Eye (tissue), 1 donor: ENCODE measurements at places on chromosomes 6 and 20.

- no peak for DNase-seq
Measured at GRCh38 chr6:4970739-4971395, 33.0 kb downstream of the RPP40 start.

DNA sequence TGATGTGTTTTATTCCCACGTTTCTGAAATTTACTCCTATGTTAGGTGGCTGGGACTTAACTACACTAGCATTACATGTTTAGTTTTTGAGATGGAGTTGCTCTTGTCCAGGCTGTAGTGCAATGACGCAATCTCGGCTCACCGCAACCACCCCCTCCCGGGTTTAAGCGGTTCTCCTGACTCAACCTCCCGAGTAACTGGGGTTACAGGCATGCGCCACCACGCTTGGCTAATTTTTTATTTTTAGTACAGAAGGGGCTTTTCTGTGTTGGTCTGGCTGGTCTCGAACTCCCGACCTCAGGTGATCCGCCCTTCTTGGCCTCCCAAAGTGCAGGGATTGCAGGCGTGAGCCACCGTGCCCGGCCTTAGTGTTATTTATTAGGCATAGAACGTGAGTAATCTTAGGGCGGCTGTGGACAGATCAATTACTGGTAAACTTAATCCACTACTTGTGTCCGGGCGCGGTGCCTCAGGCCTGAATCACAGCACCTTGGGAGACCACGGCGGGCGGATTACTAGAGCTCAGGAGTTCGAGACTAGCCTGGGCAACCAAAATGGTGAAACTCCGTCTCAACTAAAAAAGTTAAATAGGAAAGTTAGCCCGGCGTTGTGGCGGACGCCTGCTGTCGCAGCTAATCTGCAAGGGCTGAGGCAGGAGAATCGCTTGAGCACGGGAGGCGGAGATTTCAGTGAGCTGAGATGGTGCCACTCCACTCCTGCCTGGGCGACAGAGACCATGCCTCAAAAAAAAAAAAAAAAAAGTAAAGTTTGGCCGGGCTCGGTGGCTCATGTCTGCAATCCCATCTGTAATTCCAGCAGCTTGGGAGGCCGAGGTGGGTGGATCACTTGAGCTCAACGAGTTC lies 123.7 kb upstream of the BTN3A2 start:
- no peak for DNase-seq

GRCh38 chr6:152401978-152402377 lies 235.2 kb downstream of the SYNE1 start:
- DNase-seq, result no peak

GRCh38 chr20:48384147-48384818 lies 443.5 kb downstream of the PREX1 start:
- DNase-seq, result no peak

- peak; percentile 84 for DNase-seq
Measured at GRCh38 chr6:83708546-83708969, 343 bp downstream of the SNAP91 start.

GRCh38 chr6:82612475-82613039 lies 248.9 kb downstream of the TPBG start:
- DNase-seq, result peak; percentile 58

- no peak for DNase-seq
Measured at GRCh38 chr6:142953373-142954273, 8.6 kb upstream of the HIVEP2 start.

- DNase-seq, result no peak
Measured at GRCh38 chr20:25197183-25197869, 1.8 kb downstream of the ENTPD6 start.

GRCh38 chr6:42935322-42935721 lies 6.0 kb downstream of the CNPY3 start:
- DNase-seq, result no peak
